ENCODE measurements at places on chromosomes 12 and 14.

- no peak for DNase-seq
Observed at GRCh38 chr12:130937063-130937462, 16.6 kb upstream of the ADGRD1 start.

DNA sequence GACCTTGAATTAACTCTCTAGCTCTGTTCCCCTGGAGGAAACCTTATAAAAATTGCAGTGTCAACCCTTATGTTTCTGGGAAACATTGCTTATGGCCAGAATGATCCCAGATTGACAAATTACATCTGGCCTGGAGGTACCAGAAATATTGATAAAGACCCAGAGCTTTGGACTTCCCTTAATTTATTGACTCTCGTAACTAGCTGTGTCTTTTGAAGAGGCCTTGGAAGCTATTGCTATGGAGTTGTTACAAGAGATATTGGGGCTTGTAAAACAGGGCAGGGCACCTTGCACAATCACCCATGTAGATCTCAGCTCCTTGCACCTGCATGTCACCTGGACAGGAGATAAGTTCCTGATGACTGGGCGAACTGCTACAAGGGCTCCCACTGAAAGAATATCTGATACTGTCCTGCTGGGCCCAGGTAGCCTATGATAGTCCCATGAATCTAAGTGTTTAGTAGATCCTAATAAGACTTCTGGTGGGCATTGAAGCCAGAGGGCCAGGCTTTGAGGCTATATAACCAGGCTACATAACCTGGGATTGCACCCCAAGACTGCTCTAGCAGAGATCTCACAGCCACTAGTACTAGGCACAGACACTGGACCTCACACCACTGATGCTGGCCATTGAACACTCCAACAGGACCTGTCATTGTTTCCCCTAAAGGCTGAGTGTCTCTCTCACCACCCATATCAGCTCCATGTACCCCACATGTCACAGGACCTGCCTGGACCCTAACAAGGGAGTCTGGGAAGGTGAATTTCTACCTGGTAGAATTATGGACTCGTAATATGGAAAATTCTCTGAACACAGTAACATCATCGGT lies 135.7 kb upstream of the PWP1 start:
- no peak for DNase-seq

DNA sequence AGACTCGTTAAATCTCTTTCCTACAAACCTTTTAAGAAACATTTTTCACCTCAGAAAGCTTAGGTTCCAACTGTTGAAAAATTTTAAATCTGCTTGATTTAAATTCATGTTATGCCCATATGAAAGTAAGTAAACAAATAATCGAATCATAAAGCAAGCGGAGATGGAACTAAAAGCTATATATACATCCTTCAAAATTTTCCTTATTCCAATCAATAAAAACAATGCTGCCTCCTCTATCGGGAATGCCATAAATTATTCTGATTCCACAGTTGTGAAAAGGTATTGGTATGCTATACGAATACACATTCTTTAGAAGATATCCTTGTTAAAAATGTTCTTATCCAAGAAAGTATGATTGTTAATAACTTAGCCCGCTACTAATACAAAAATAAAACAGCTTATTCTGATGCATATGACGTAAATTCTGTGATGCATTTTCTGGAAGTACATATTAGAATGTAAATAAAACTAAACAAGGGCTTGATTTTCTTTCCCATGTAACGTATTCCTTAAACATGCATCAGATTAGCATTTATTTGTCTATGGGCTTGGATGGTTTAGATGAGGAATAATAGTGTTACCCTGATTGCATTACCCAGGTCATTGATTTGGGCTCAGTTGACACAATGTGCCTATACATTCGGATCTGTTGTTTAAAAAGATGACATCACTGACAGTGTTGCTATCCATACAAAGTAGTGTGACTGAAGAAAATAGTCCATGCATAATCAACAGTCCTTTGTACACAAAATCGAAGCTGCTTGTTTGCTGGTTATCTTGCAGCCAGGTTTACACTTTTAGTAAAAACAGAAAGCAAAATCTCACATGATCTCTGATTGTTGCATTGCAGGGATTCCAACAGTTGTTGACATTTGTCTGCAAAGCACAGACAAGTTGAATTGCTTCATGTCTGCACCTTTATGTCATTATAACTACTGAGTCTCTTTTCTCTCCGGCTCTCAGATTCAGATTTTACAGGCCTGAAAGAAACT lies 656 bp upstream of the DTD2 start:
- no peak for DNase-seq

GRCh38 chr14:92551044-92551841 lies 37.7 kb downstream of the RIN3 start:
- DNase-seq = no peak

- DNase-seq = no peak
Observed at GRCh38 chr14:64954491-64955240, 12.1 kb upstream of the GPX2 start.

All from stimulated activated naive CD4-positive, alpha-beta T cell (primary cell).